ENCODE measurements at places on chromosomes 1 and 21.

DNA sequence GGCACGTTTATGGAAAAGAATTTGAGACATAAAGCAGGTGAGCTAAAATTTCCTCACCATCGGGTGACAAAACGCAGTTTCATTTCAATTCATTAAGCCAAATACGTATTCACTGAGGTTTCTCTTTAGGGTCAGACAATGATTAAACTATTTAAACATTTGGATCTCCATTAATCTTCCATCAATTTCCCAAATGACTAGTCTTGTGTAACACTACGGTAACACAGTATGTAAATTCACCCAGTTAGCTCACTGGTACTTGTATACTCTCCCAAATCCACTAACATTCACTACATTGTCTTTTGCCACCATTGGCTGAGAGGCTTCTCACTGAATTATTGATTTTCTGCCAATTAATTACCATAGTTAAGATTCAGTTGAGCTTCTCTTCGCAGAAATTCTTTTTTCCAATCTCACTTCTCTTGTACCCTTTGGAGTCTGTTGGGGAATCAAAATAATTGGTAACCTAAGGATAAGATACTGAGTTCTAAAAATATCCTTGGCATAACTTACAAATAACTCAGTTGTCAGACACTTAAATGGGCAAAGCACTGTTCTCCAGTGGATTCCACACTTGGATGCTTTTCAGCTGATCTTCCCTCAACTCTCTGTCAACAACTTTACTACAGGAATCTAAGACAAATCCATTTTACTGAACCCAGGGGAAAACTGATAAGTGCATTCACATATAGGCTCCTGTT lies 40.7 kb downstream of the SIPA1L2 start:
- DNase-seq, result peak; percentile 36

DNA sequence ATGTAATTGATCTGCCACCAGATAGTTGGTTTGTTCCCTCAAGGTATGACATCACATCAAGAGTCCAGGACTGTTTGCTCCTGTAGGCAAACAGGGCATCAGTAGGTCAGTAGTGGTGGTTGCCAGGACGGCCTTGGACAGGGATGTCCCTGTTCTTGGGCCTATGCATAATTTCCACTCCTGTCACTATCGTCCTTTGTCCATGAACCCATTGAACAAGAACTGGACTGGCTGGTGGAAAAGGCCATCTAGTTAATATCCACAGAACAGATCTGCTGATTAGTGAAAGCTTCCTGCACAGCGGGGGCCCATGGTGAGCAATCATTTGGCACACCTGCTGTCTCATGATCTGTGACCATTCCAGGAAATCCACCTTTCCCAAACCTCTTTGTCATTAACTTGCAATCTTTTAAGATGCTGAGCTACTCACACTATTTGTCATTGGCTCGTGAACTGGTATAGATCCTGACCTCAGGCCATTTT lies 12.4 kb upstream of the BSDC1 start:
- no peak for DNase-seq

GRCh38 chr1:7536891-7537591 lies 234.1 kb upstream of the VAMP3 start:
- no peak for DNase-seq

DNA sequence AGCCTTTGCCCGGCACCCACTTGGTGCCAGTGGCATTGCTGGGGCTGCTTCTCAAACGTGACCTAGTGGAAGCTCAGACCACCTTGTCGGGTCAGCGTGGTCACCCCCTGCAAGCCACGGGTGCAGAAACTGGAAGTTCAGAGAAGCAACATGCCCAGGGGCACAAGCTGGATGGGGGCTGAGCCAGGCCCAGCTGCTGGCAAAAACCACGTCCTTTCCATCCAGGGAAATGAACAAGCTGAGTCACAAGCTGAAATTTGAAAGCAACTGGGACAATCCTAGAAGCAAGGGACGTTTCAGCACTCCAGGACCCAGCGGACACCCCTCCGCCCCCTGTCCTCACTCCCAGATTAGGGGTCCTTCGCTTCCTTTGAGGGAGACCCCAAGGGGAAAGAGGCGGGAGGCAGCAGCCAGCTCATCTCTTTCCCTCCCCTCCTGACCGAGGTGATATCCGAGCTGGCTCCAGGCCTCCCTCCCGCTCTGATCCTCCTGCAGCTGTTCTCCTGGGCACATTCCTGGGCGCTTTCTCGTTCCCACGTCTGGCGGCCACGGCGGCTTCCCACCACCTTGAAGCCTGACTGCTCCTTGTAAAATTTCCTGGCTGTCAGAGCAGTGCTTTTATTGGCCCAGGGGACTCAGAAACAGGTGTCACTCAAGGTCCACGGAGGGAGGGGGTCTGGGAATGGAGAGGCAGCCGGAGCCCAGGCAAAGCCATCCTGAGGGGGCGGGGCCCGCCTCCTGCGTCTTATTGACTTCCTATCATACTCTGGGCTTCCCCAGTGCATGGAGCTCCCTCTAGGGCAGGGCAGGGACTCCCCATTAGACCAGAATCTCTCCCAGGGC lies 62.8 kb downstream of the PAX7 start:
- DNase-seq, result no peak

- no peak for DNase-seq
These were observed 25.0 kb downstream of the SLC37A1 start for GRCh38 chr21:42538479-42539275.

DNA sequence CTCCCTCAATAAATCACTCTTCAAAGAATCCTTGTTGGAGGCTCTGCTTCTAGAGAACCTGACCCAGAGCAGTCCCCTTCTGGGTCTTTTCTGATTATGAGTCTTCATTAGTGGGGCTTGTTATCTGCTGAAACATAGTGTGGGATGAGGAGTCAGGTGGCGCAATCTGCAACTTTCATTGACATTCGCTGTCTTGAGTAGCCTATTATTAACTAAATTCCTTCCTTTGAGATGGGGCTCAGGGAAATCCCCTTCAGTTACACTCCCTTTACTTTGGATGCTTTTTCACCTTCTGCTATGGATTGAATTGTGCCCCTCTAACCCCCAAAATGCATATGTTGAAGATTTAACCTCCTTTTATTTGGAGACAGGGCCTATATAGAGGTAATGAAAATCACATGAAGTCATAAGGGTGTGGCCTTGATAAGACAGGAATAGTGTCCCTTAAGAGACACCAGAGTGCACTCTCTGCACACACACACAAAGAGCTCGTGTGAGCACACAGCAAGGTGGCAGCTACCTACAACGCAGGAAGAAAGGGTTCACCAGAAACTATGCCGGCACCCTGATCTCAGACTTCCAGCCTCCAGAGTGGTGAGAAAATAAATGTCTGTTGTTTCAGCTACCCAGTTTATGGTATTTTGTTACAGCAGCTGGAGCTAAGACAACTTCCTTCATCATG lies 19.5 kb downstream of the DIO1 start:
- DNase-seq, result no peak

Measured in fibroblast of skin of right biceps (primary cell).